Gastrocnemius medialis (tissue), 4 donors: ENCODE measurements at places on chromosomes 6 and 20. TPM values are rescaled to one million over a fixed set of nuclear protein-coding genes. Genes with fewer than 3 reads are reported as not detected.

Gene FOXC1
- 1.6 TPM for total RNA-seq

Gene SYCP2L
- 0.29 TPM for total RNA-seq

Gene SIM1
- total RNA-seq: 1.1 TPM

Gene NANP
- total RNA-seq: 1.5 TPM

Gene CALHM4
- total RNA-seq: not detected

Gene PRDM1
- 1.6 TPM for total RNA-seq

Gene CLPSL1
- not detected for total RNA-seq

Gene OR14J1
- total RNA-seq: not detected

Gene ADIG
- total RNA-seq: not detected

GRCh38 chr6:76004202-76004601 lies 68.3 kb downstream of the IMPG1 start:
- no peak for DNase-seq
- H3K36me3 ChIP-seq: no peaks in the 10 kb centered on the region
- H3K27ac ChIP-seq: no peak overlapping the region
- no peaks in the 10 kb centered on the region for H3K27me3 ChIP-seq
- no peak overlapping the region for H3K4me3 ChIP-seq

- H3K27me3 ChIP-seq: no peaks in the 10 kb centered on the region
- no peaks in the 10 kb centered on the region for H3K36me3 ChIP-seq
- no peak overlapping the region for H3K27ac ChIP-seq
Measured at GRCh38 chr6:96675597-96675996, 112.7 kb downstream of the FHL5 start.

DNA sequence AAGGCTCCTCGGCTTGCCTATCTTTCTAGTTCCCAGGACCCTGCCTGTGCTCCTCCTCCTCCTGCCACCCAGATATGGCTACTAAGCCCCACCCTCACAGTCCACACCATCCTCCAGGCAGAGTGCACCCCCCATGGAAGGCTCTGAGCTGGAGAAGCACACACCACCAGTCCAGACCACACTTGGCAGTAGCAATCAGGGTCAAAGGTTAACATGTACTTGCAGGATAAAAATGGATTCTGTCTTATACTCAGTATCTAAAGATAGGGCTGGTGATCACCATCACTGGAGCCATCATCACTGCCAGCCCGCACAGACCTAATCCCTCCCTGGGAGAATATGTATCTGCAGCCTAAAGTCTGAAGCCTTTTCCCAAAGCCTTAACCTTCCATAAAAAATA lies 83.4 kb downstream of the PRKN start:
- H3K27me3 ChIP-seq: no peaks in the 10 kb centered on the region
- peaks cover 14% of the 10 kb centered on the region for H3K4me1 ChIP-seq
- DNase-seq: no peak
- H3K4me3 ChIP-seq: no peak overlapping the region
- no peaks in the 10 kb centered on the region for H3K36me3 ChIP-seq

DNA sequence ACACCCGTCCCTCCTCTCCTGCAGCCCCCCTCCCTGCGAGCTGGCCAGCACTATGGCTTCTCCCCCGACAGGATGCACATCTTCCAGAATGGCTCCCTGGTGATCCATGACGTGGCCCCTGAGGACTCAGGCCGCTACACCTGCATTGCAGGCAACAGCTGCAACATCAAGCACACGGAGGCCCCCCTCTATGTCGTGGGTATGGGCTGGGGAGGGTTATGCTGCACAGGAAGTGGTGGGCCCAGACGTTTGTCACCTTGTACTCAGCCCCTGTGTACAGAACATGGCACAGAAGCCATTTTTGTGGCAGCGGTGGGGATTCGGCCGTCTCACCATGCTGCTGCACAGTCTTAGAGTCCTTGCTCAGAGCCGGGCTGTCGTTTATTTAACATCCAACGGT lies 29.0 kb upstream of the SRF start:
- H3K27ac ChIP-seq: no peak overlapping the region
- no peaks in the 10 kb centered on the region for H3K27me3 ChIP-seq
- H3K4me3 ChIP-seq: no peak overlapping the region
- H3K4me1 ChIP-seq: peaks cover 15% of the 10 kb centered on the region

DNA sequence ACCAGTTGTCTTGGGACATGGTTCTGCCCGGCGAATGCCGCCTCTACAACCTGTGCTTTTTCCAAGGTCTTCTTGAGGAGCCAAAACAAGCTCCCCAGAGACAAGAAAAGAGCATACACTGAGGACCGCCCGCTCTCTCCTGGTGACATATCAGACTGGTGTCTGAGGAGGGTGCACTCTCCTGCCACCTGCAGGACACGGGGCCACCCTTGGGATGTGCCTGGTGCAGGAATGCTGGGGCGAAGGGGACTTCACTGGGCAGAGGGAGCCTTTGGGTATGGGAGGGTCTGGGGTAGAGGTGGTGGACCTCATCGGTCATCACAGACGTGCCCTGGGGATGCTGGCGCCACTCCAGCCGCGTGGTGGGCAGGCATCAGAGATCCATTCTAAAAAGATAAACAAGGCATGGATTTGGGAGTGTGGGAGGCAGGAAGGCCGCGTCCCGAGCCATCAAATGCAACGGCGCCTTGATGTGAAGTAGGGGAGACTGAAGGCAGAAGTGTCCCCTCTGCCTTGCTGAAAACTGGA lies 163.3 kb downstream of the CD83 start:
- H3K4me1 ChIP-seq: no peaks in the 10 kb centered on the region
- H3K27ac ChIP-seq: no peak overlapping the region
- H3K36me3 ChIP-seq: no peaks in the 10 kb centered on the region
- no peak for DNase-seq
- H3K4me3 ChIP-seq: no peak overlapping the region

- no peak for DNase-seq
- no peaks in the 10 kb centered on the region for H3K36me3 ChIP-seq
- no peaks in the 10 kb centered on the region for H3K4me1 ChIP-seq
- no peaks in the 10 kb centered on the region for H3K27me3 ChIP-seq
- no peak overlapping the region for H3K27ac ChIP-seq
Measured at GRCh38 chr6:132446141-132446854, 45.0 kb upstream of the MOXD1 start.

- no peak overlapping the region for H3K4me3 ChIP-seq
- H3K27ac ChIP-seq: no peak overlapping the region
- no peaks in the 10 kb centered on the region for H3K36me3 ChIP-seq
- H3K27me3 ChIP-seq: no peaks in the 10 kb centered on the region
- DNase-seq: no peak
Measured at GRCh38 chr6:31908791-31909190, 6.9 kb upstream of the ZBTB12 start.

DNA sequence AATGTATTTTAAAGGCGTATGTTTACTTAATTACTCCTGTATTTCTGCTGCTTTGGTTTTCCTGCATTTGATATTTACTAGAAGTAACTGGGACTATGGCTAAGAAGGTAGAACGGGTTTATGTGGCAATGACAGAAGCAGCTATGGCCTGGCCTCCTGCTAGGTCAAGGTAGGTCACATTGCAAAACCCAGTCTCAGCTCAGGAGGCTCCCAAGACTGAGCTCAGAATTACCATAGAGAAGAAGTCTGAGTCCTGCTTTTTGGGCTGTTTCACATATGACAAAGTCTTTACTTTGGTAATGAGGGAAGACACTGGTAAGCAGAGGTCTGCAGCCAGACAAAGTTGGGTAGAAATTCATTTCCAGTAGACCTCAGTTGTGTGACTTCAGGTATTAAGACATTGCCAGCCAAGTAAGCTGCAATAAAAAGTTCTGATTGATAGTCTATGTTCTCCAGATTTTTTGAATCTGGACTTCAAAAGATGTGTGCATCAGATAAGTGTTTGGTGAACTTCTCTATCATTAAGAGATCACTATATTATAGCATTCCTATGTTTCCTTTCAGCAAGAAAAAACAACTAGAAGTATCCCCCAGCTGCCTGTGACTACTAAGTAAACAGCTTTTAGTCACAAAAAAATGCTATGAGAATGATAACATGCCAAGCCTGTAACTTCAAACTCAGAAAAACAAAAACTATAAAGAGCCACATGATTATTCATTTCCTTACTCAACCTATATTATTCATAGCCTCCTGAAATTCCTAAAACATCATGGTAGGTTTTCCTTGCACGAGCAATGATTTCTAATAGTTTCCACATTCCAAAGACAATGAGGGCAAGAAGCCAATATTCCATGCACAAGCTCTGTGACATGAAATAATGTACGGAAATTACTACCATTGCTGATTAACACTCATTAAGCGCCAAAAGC lies 312.3 kb downstream of the HAO1 start:
- H3K4me1 ChIP-seq: no peaks in the 10 kb centered on the region
- DNase-seq: no peak
- H3K27me3 ChIP-seq: no peaks in the 10 kb centered on the region
- H3K36me3 ChIP-seq: no peaks in the 10 kb centered on the region

DNA sequence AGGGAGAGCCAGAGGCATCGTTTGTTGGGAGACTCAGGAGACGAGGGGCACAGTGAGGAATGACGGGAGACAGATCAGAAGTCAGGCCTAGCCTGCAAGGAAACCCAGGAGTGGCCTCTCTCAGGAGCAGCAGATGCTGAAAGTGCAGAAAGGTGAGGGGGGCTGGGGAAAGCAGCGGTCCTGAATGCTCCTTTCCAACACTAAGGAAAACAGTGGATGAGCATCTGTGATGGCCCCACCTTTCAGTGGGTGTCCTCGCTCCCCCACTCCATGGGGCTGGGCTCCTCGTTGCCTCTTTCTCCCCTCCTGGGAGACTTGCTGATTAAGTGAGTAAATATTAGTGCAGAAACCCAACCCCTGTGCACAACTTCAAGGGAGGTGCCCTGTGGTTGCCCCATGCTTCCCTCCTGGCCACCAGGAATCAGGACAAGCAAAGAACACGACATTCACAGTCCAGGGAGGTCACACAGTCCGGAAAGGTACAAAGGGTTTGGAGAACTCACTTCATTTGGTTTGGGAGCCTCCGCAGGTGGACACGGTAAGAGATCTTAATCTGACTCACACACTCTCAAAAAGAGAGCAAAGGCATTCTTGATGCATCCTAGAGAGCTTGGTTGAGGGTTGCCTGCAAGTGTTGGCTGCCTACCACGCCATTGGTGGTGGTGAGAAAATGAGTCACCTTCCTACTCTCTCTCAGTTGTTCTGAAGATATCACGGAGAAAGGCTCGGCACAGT lies 9.7 kb upstream of the BPIFB1 start:
- DNase-seq: no peak
- H3K27me3 ChIP-seq: no peaks in the 10 kb centered on the region
- H3K4me1 ChIP-seq: no peaks in the 10 kb centered on the region
- H3K4me3 ChIP-seq: no peak overlapping the region

GRCh38 chr6:165782134-165782533 lies 119.1 kb upstream of the PDE10A start:
- H3K36me3 ChIP-seq: no peaks in the 10 kb centered on the region
- H3K27me3 ChIP-seq: no peaks in the 10 kb centered on the region
- H3K4me3 ChIP-seq: no peak overlapping the region
- no peak overlapping the region for H3K27ac ChIP-seq

DNA sequence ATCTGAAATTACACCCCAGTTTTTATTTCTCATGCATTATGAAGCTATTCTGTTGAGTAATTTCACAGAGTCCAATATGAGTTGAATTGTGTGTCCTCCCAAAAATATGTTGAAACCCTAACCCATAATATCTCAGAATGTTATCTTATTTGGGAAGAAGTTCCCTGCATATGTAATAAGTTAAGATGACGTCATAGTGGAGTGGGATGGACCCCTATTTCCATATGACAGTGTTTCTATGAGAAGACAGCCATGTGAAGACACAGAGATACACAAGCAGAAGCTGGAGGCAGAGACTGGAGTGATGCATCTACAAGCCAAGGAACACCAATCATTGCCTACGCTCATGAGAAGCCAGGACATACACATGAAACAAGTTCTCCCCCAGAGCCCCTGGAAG lies 81.3 kb downstream of the RFPL4B start:
- no peak overlapping the region for H3K27ac ChIP-seq
- H3K4me3 ChIP-seq: no peak overlapping the region
- H3K36me3 ChIP-seq: no peaks in the 10 kb centered on the region

- no peaks in the 10 kb centered on the region for H3K36me3 ChIP-seq
- no peak overlapping the region for H3K27ac ChIP-seq
- H3K4me1 ChIP-seq: no peaks in the 10 kb centered on the region
- no peak overlapping the region for H3K4me3 ChIP-seq
- no peak for DNase-seq
Measured at GRCh38 chr6:117711369-117711768, 36.1 kb downstream of the NUS1 start.

- no peaks in the 10 kb centered on the region for H3K4me1 ChIP-seq
- no peak overlapping the region for H3K4me3 ChIP-seq
- DNase-seq: no peak
- no peaks in the 10 kb centered on the region for H3K36me3 ChIP-seq
Measured at GRCh38 chr6:164404812-164405488, 904.5 kb downstream of the C6orf118 start.

DNA sequence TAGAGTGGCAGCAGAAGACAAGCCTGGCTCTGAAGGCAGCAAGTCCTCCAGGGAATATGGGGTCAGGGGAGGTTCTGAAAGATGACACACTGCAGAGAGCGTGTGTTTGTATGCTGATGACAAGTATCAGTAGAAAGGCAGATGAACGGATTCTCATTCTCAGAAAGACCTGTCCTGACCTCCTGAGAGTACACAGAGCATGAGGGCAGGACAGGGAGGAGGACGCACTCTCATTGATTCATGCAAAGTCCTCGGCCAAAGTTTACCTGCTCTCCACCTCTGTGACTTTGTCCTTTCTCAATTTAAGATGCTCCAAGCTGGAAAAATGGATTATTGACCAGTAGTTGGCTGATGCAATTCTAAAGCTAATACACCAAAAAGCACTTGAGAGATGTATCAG lies 156.7 kb downstream of the LPA start:
- no peaks in the 10 kb centered on the region for H3K36me3 ChIP-seq
- no peaks in the 10 kb centered on the region for H3K4me1 ChIP-seq
- no peaks in the 10 kb centered on the region for H3K27me3 ChIP-seq
- H3K4me3 ChIP-seq: no peak overlapping the region
- DNase-seq: no peak

GRCh38 chr6:11833626-11834592 lies 55.3 kb upstream of the ADTRP start:
- no peak for DNase-seq
- H3K4me1 ChIP-seq: no peaks in the 10 kb centered on the region
- no peaks in the 10 kb centered on the region for H3K36me3 ChIP-seq
- H3K27me3 ChIP-seq: no peaks in the 10 kb centered on the region

- no peaks in the 10 kb centered on the region for H3K27me3 ChIP-seq
- DNase-seq: no peak
- peaks cover 83% of the 10 kb centered on the region for H3K4me1 ChIP-seq
- H3K4me3 ChIP-seq: no peak overlapping the region
- H3K36me3 ChIP-seq: no peaks in the 10 kb centered on the region
- peak overlapping the region; percentile 91 for H3K27ac ChIP-seq
Measured at GRCh38 chr6:34359418-34360158, 32.9 kb downstream of the NUDT3 start.

DNA sequence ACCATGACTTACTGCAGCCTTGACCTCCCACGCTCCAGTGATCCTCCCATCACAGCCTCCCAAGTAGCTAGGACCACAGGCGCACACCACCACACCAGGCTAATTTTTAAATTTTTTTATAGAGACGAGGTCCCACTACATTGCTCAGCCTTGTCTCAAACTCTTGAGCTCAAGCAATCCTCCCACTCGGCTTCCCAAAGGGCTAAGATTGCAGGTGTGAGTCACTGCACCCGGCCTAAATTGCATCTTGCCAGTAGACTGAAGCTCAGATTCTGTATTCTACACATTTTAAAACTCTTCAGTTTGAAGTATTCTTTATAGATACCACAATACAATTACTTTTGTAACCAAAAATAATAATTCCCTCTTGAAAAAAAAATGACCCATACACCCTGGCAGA lies 11.4 kb downstream of the NUDT3 start:
- no peak overlapping the region for H3K27ac ChIP-seq
- H3K4me1 ChIP-seq: peaks cover 53% of the 10 kb centered on the region
- no peaks in the 10 kb centered on the region for H3K27me3 ChIP-seq
